ENCODE measurements at places on chromosomes 2 and 18. TPM values are rescaled to one million over a fixed set of nuclear protein-coding genes. Genes with fewer than 3 reads are reported as not detected.

GRCh38 chr2:223083402-223084070 lies 31.5 kb downstream of the KCNE4 start:
- no peak for DNase-seq

- DNase-seq, result no peak
Observed at GRCh38 chr2:10765914-10766313, 44.5 kb downstream of the ATP6V1C2 start.

- no peak for DNase-seq
Observed at GRCh38 chr2:88698027-88698413, 6.5 kb downstream of the RPIA start.

DNA sequence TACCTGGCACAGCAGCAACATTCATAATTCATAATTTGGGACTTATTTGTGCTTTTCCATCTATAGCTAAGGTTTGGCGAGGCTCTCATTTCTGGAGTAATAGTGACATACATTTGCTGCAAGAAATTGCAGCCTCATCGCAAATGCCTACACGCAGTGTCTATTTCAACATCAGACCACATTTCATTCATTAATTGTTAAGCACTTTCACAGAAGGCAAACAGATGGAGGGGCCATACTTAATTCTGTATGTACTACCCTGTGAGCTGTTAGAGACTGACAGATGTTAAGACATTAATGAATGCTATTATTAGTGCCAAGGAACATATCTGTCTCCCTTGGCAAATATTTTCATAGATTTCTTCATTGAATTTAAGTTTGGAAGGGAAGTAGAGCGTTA lies 125.7 kb downstream of the UXS1 start:
- no peak for DNase-seq

SCN9A gene
- not detected for total RNA-seq

Measured in activated CD8-positive, alpha-beta T cell treated with anti-CD3 and anti-CD28 coated beads for 36 hours (primary cell).